ENCODE measurements at places on chromosomes 1 and 21. TPM values are rescaled to one million over a fixed set of nuclear protein-coding genes. Genes with fewer than 3 reads are reported as not detected.

DNA sequence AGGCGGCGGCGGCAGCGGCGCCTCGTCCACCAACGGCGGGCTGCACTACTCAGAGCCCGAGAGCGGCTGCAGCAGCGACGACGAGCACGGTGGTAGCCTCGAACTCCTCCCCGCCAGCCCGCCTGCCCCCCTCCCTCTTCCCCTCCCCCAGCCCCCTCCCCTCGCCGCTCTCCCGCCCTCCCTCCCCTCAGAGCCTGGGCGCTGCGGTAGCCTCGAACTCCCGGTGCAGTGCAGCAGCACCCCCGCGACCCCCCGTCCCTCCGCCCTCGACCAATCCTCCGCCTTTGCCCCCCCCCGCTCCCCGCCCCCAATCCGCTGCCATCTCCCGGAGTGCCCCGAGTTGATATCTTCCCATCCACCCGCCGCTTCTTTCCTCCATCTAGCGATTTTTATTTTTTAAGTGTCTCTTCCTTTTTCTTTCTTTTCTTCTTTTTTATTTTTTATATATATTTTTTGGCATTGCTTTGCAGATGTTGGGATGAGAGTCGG lies 516 bp downstream of the RCOR3 start:
- H3K36me3 ChIP-seq = peaks cover 18% of the 10 kb centered on the region
- peak overlapping the region; percentile 96 for H3K27ac ChIP-seq
- H3K27me3 ChIP-seq = no peaks in the 10 kb centered on the region
- peak; percentile 90 for DNase-seq
- peaks cover 14% of the 10 kb centered on the region for H3K4me1 ChIP-seq

OPRD1 gene
- polyA plus RNA-seq = 0.07 TPM

CSF1 gene
- polyA plus RNA-seq = 25.3 TPM

OR2M4 gene
- not detected for polyA plus RNA-seq

All from SK-N-SH (cell line).